NCI-H2107 (cell line): ENCODE measurements at places on chromosomes 11 and 22.
A peak's percentile ranks its signal among the peaks of the same experiment; 100 is the strongest.

DNA sequence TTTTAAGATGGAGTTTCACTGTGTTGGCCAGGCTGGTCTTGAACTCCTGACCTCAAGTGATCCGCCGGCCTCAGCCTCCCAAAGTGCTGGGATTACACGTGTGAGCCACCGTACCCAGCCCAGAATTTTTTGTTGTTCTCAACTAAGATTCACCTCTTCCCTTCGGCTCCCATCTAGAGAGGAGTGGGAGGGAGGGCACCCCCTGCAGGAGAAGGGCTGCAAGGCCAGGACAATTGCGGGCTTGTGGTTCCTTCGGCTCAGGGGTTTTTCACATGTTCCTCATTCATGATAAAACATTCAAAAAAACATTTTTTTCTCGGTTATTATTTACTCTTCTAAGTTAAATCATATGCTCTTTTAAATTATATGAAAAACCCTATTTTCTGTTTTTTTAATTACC lies 201.1 kb upstream of the LRRC4C start:
- DNase-seq: no peak

GRCh38 chr11:84720706-84721402 lies 906.3 kb downstream of the DLG2 start:
- no peak for DNase-seq

DNA sequence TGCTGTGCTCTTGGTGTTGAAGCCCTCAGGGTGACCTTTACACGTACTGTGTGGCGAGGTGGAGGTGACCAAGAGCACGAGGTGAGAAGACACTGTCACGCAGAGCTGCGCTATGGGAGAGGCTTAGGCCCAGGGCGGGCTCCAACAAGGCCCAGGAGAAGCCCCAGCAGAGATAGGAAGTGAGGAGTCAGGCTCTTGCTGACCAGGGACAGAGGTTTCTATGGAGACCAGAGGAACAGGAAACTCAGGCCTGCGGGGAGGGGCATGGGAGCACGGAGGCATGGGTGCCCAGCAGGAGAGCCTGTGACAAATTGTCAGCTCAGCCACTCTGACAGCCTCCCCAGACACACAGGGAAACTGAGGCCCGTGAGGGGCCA lies 15.8 kb downstream of the DGKZ start:
- no peak for DNase-seq

DNA sequence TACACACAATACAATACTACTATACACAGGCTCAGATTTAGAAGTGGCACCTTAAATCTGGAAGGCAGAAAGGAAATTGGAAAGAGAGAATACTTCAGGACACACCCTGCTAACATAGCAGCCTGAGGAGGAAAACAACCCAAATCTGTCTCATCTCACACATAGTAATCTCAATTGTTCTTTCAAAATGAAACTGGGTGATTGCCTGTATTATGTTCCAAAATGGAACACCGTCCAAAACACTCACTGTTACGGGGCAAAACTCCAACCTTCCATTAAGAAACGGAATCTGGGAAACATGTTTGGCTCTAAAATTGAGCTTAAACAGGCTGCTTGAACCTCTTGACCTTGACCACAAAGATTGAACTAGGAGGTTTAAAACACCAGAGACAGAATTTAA lies 572.6 kb downstream of the OPCML start:
- DNase-seq: no peak

DNA sequence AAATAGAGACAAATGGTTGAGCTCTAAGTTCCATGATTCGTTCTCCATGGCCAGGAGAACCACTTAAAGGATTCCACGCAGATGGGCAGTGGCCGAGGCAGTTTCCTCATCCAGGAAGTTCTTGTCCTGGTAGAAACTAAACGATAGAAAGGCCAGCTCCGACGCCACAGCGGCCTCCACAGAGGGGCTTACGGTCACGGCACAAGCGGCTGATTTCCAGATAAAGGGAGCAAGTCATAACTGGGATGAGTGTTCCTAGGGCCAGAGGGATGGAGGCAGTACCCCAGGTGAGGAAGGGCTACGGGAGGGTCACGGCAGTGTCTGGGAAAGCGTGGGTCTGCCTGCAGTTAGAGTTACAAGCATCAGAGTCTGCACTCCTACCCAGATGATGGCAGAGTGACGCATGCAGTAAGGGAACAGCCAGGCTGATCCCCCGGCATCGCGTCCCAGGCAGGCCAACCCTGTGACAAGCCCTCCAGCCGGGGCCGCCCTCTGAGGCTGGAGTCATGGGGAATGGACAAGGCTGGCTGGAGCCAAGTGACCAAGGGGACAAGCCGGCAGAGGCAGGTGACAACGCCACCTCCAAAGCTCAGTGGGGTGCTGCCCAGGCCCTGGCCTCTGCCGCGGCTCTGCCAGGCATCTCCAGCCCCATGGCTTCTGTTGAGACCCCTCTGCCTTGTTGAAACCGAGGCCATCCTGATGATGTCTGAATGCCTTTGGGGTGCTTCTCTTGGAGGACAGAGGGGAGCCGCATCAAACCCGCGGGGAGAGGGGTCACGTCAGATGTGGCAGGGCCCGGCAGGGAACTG lies 475.1 kb downstream of the BRD1 start:
- no peak for DNase-seq

DNA sequence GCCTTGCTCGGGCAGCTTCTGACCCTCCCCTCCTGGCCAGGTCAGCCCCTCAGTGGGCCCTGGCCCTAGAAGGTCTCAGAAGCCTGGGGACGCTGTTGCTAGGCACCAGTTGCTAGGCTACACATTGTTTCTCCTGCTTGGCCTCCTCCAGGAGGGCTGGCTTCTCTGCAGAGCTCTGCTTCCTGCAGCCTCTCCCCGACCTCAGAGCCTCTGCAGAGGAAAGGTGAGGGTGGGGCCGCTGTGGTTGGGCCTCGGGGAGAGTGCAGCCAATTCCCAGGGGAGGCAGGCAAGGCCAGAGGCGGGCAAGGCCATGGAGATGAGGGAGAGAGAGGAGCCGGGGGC lies 27.6 kb upstream of the LRRC10B start:
- peak; percentile 61 for DNase-seq

GRCh38 chr22:38756711-38757463 lies 1.1 kb upstream of the SUN2 start:
- no peak for DNase-seq

DNA sequence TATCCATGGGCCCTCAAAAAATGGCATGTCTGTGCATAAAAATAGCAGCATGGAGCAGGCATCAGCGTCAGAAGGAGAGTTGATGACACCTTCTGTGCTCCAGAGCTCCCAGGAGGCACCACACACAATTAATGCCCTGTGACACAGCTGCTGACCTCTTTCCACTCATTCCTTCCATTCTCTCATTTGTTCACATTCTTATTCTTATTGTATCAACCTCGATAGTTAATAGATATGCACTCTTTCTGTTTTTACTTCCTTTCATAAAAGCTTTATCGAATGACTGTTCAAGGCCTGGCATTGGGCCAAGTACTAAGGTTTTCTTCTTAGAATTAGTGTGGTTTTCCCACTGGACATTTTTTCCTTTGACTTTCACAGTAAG lies 266.0 kb upstream of the MTNR1B start:
- DNase-seq: no peak

GRCh38 chr22:43625242-43625641 lies 186.9 kb downstream of the EFCAB6 start:
- no peak for DNase-seq

DNA sequence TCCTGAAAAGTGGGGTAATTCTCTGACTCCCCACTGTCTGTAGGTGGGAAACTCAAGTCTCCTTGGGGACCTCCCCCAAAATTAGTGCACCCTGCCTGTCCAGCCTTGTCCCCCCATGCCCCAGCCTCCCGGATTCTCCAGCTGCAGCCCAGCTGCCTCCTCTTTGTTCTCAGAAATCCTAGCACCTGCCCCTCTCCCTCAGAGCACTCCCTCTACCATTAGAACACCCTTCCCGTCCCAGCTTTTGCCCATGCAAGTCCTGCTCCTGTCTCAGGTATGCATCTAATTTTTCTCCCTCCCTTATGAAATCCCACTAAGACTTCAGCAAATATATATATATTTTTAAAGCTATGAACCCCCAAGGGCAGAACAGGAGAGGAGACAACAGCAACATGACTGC lies 37.3 kb downstream of the LRFN4 start:
- no peak for DNase-seq

- no peak for DNase-seq
Measured at GRCh38 chr11:126340960-126341606, 14.4 kb upstream of the ST3GAL4 start.

DNA sequence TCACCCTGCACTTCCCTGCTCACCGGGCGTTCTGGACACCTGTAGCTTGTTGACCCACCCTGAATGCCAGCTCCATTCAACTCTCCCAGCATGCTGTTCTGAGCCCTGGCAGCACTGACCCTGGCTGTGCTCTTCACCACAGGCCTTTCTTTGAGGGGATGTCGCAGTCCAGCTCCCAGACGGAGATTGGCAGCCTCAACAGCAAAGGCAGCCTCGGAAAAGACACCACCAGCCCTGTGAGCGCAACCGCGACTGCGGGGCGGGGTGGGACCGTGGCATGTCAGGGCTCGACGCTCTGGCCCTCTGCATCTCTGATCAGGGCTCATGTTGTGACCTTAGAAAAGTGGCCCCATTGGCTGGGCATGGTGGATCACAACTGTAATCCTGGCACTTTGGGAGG lies 47.4 kb upstream of the RAB1B start:
- DNase-seq: no peak

GRCh38 chr11:47124675-47125074 lies 52.0 kb downstream of the ARFGAP2 start:
- no peak for DNase-seq

GRCh38 chr11:8263109-8263768 lies 439 bp downstream of the LMO1 start:
- peak; percentile 49 for DNase-seq

GRCh38 chr22:38353142-38353629 lies 36.0 kb upstream of the CSNK1E start:
- peak; percentile 16 for DNase-seq

- DNase-seq: no peak
Measured at GRCh38 chr11:67280788-67281551, 8.1 kb upstream of the ANKRD13D start.

DNA sequence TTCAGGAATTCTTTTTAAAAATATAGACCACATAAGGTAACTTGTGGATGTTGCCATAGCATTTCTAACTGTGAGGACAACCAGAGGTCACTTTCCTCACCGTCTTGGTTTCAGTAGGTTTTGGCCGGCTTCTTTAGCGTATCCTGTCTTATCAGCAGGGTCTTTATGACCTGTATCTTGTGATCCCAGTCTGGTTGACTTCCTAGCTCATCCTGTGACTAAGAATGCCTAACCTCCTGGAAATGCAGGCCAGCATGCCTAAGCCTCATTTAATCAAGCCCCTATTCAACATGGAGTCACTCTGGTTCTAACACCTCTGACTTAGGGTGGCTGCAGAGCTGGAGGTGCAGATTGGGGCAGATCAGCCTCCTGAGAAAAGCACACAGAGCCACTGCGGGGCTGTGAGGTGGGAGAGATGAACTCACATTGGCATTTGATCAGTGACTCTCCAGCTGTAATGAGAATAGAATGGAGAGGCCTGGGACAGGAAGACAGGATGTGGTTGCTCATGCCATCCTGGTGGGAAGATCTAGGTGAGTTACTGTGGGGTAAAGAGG lies 41.1 kb upstream of the TOP3B start:
- DNase-seq: no peak

- no peak for DNase-seq
Measured at GRCh38 chr11:43268786-43269185, 43.0 kb upstream of the API5 start.

GRCh38 chr11:71185411-71185810 lies 67.0 kb downstream of the SHANK2 start:
- DNase-seq: no peak

DNA sequence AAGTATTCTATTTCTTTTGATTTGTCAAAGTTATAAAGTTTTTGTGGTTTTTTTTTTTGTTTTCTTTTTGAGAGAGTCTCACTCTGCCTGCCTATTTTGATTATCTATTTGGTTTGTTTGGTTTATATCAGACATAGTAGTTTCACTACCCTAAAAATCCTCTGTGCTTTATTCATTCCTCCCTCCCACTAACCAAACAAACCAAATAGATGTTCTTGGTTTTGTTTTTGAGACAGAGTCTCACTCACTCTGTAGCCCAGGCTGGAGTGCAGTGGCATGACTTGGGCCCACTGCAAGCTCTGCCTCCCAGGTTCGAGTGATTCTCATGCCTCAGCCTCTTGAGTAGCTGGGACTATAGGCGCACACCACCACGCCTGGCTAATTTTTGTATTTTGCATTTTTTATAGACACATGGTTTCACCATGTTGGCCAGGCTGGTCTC lies 67.9 kb downstream of the ENTHD1 start:
- DNase-seq: no peak

DNA sequence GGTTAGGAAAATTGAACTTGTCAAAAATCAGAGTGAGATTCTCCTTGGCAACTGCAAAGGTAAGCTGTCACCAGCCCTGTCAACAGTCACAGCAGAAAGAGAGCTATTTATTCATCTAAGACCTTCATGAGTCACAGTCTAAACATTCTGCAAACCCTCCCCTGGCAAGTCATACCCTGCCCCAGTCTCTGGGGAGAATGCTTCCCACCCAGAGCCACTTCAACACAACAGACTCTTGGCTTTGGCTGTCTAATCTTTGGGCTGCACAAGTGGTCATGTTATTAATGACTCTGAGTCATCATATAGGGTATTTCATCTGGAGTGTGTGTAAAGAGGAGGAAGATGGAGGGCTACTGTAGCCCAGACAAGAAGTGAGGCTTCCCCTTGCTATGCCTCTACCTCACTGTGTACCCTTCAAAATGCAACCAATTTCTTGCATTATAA lies 153.4 kb downstream of the CCDC34 start:
- no peak for DNase-seq

DNA sequence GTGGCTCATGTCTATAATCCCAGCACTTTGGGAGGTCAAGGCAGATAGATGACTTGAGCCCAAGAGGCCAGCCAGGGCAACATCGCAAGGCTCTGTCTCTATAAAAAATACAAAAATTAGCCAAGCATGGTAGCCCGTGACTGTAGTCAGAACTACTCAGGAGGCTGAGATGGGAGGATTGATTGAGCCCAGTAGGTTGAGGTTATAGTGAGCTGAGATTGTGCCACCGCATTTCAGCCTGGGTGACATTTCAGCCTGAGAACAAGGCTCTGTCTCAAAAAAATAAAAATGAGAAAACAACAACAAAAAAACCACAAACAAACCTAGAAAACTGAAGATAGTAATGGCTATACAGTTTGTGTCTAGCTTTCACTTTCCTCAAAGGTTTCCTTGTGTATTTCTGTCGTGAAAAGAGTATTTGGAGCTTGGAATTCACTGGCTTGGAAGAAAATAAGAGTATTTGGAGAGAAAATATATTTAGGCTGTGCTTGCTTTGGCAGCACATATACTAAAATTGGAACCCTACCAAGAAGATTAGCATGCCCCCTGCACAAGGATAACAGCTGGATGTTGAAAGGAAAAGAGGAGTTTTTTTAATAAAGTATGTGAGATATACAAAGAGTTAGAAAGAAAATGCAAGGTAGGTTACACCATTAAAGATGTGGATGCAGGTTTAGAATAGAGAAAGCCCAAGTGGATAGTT lies 3.9 kb upstream of the BIRC3 start:
- no peak for DNase-seq

GRCh38 chr22:20571531-20572007 lies 64.2 kb downstream of the MED15 start:
- DNase-seq: no peak
